ENCODE measurements at places on chromosomes 7 and 10.

GRCh38 chr10:75746356-75746755, 314.9 kb downstream of the LRMDA start:
- no peak for DNase-seq

DNA sequence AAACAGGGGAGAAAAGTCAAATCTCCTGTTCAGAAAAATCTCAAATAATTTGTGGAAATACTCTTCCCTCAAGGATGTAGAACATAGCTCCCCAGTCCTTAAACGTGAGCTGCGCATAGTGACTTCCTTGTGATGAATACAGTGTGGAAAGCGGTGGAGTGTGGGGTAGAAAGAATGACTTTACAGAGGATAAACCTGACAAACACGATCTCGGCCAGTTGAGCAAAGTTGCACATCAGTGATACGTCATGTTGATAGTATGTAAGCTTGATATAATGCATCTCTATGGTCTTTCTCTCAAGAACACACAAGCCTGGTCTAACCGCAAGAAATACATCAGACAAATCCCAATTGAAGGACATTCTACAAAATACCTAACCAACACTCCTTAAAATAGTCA, 32.0 kb upstream of the ZCCHC24 start:
- no peak for DNase-seq

DNA sequence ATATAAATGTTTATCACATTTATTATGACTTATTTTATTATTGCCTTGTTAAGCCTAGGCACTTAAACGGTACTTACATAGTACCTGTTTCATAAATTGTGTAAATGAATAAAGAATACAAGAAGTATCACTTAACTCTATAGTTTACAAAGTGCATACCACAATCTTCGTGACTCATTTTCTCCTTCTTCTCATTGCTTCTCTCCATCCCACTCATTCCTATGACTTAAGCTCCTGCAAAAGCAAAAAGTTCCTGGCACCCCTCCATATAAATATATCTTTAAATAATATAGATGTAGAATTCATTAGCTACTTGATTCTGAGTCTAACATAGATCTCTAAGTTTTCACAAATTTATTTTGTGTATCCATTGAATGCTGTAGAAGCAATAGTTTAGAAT, 1382.0 kb upstream of the CELF2 start:
- DNase-seq = no peak

DNA sequence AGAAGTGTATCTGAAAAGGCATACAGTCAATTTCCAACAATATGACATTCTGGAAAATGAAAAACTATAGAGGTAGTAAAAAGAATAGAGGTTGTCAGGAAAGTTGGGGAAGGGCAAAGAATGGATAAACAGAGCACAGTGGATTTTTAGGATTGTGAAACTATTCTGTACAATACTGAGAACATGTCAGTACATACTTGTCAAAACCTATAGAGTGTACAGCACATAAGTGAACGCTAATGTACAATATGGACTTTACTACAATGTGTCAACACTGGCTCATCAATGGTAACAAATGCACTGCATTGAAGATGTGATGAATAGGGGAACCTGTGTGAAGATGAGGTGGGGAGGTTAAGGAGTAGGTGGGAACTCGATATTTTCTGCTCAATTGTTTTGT, 483.0 kb upstream of the PFKP start:
- no peak for DNase-seq

DNA sequence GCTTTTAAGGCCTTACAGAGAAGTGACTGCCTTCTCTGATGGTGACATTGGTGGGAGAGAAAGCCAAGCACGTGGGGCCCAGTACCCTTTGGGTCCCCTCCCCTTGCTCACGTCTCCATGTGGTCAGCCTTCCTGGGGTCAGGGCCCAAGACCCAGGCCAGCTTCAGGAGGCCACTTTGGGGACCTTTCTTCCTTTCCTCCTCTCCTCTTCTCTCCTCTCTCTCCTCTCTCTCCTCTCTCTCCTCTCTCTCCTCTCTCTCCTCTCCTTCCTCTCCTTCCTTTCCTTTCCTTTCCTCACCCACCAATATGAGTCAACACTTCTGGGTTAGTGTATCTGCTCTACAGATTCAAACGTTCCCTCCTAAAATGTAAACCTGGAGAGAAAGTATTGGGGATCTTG, 96.9 kb upstream of the AGK start:
- no peak for DNase-seq

DNA sequence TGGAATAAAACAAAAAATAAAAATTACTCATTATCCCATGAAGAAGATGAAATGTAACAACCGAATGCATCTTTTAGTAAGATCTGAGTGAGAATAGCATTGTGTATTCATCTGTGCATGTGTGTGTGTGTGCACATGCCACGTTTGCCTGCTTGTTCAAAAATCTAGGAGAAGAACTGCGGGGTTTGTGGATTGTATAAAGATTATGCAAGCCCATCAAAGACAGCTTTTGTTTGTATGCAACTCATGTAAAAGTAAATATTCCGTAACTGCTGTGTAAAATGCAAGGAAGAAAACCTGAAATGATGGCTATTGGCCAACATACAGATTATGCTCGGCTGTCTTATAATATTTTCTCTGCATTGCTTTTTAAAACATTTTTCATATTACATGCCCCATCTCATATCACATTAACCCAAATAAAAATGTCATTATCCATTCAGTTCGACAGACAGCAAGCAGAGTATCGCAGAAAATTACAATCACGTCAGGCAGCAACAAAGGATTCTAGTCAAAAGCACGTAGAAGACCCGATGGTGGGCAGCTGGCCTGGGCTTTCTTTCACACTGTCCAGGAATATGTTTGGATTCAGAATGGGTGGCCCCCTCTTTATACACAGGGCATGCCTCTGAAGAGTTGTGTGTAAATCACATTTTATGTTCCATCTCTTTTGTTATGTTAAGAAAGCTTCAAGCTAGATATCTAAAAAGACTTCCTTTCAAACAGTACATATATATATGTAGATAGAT, 114.0 kb downstream of the PARP12 start:
- no peak for DNase-seq

GRCh38 chr10:124607693-124608092, 136.5 kb downstream of the FAM53B start:
- DNase-seq = no peak

DNA sequence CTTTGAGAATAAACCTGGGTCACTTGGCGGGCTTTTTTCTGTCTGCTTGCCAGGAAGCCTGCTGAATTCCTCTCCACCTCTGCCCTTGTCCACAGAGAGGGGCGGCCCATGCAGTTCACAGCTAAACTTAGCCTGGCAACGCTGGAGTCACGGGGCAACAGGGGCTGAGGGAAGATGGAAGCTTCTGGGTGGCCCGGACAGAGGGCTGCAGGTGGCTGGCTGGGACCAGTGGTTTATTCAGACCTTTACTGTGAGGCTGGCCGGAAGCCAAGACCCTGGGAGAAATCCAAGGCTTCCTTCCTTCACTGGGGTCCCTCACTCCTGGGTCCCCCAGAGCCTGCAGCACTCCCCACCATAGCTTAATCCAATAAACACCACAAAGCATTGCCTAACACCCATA, 17.0 kb downstream of the ITPRIP start:
- no peak for DNase-seq

DNA sequence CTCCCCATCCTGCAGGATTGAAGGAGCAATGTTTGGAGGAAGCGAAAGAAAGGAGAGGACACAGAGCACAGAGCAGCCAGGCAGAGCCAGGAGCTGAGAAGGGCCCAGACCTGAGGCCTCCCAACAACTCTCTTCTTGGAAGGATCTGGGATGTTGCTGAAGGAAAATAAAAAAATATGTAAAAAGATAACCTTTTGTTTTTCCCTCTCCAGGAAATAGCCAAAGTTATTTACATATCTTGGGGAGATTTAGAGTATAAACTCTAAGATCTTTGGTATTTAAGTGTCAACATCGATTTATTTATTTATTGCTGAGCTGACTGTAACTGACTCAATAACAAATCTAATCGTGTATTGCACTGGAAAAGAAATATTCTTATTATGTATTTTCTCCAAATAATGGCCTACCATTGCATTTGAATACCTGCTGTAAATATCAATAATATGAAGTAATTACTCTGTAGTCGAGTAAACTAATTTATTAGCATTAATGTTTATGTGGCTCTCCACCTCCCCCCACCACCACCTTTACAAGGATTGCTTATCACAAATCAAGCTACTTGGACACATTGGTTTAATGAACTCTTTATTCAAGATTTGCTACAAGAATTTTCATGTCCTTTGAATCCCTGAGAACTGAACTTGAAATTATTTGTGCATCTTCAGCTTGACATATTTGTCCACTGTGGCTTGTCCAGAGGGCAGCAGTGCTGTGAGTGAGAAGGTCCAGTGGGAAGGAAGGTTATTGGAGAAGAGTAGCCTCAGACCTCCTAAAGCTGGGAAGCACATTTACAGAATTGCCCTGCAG, 1.8 kb upstream of the HOXA11 start:
- peak; percentile 65 for DNase-seq

DNA sequence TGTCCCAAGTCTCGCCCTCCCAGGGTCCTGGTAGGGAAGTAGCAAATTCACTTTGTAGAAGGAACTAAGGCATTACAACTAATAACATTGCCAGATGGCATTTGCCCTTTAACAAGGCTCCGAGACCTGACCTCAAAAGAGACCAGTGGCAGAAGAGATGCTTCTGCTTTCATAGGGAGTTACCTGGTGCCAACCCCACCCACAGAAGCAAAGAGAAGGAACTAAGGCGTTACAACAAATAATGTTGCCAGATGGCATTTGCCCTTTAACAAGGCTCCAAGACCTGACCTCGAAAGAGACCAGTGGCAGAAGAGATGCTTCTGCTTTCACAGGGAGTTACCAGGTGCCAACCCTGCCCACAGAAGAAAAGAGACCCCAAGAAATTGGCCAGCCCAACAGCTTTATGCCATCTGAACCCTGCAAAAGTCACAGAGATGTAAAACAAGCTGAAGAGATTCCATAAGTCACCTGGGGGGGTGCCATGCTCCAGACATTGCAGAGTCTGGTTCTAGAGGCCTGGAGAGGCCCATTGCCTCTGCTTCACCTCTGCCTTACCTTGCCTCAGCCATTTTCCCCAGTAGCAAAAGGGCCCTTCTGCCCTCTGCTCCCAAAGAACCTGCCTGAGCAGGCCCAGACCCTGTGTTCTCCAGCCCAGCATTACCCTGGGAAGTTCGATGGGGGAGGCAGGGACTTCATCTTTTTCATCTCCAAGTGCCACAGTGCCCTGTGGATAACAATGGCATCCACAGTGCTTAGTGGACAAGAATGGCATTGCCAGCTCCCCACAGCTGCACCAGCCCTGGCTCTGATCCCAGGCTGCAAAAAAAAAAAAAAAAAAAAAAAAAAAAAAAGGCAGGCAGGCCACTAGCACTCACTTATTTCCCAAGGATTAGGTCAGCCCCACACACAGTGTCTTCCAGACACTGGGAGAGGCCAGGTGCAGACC, 179.5 kb upstream of the PLXNA4 start:
- DNase-seq = peak; percentile 18

GRCh38 chr10:120115959-120116358, 223.4 kb downstream of the SEC23IP start:
- DNase-seq = no peak

GRCh38 chr10:111158595-111158994, 81.8 kb downstream of the ADRA2A start:
- no peak for DNase-seq

DNA sequence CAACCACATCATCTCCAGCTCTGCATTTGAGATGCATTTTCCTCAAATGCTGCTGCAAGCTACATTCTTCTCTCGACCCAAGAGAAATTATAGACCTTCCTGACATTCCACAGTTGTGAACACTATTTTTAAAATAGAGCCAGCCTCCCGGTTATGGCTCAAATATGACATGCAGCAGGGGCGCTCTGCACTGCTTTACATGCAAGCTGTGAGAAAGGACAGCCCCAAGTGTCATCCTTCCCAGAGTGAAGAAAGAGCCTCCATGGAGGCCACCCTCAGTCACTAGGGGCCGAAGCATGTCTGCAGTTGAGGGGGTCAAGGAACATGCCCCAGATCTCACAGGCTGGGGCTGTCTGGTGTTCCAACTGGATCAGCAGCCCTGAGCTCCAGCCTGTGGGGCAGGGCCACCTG, 63.9 kb upstream of the CHST15 start:
- no peak for DNase-seq

- no peak for DNase-seq
These were observed 186.7 kb upstream of the PLXDC2 start for GRCh38 chr10:19629567-19629966.

- no peak for DNase-seq
These were observed 174.5 kb downstream of the GFRA1 start for GRCh38 chr10:116098411-116099022.

Data from endothelial cell of umbilical vein (primary cell).